ENCODE measurements at places on chromosomes 1 and 21. TPM values are rescaled to one million over a fixed set of nuclear protein-coding genes. Genes with fewer than 3 reads are reported as not detected.

KRTAP12-2 gene
- not detected for total RNA-seq

POFUT2 gene
- total RNA-seq = 29.0 TPM

DNA sequence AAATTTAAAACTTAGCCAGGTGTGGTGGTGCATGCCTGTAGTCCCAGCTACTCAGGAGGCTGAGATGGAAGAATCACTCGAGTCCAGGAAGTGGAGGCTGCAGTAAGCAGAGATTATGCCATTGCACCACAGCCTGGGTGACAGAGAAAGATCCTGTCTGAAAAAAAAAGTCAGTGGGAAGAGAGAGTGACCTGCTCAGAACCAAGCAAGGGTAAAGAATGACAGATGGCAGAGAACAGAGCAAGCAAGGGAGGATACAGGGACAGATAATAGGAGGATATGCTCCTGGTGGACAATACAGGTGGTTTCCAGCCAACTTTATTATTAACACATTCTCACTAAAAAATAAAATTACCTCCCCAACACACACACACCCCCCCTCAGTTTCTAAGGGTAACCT, 4.6 kb upstream of the TMEM51 start:
- no peaks in the 10 kb centered on the region for H3K36me3 ChIP-seq
- H3K27me3 ChIP-seq = no peaks in the 10 kb centered on the region
- H3K27ac ChIP-seq = no peak overlapping the region

- no peak overlapping the region for H3K4me3 ChIP-seq
- H3K27me3 ChIP-seq = no peaks in the 10 kb centered on the region
- H3K4me1 ChIP-seq = no peaks in the 10 kb centered on the region
- H3K27ac ChIP-seq = no peak overlapping the region
- H3K36me3 ChIP-seq = no peaks in the 10 kb centered on the region
These were observed 70.4 kb downstream of the MRPS6 start for GRCh38 chr21:34143685-34144182.

GRCh38 chr1:243943671-243944428, 93.8 kb upstream of the AKT3 start:
- H3K27ac ChIP-seq = no peak overlapping the region
- peaks cover 5% of the 10 kb centered on the region for H3K4me1 ChIP-seq
- no peaks in the 10 kb centered on the region for H3K36me3 ChIP-seq
- DNase-seq = no peak
- no peak overlapping the region for H3K4me3 ChIP-seq

- no peak overlapping the region for H3K4me3 ChIP-seq
- no peaks in the 10 kb centered on the region for H3K4me1 ChIP-seq
- no peak overlapping the region for H3K27ac ChIP-seq
- no peaks in the 10 kb centered on the region for H3K36me3 ChIP-seq
These were observed 70.2 kb downstream of the TRIM11 start for GRCh38 chr1:228336308-228337030.

- H3K4me1 ChIP-seq = peaks cover 15% of the 10 kb centered on the region
- H3K36me3 ChIP-seq = no peaks in the 10 kb centered on the region
- H3K4me3 ChIP-seq = no peak overlapping the region
These were observed 159.2 kb downstream of the HFM1 start for GRCh38 chr1:91245435-91245834.

- H3K36me3 ChIP-seq = no peaks in the 10 kb centered on the region
- DNase-seq = peak; percentile 55
- H3K27me3 ChIP-seq = no peaks in the 10 kb centered on the region
- H3K27ac ChIP-seq = no peak overlapping the region
- no peaks in the 10 kb centered on the region for H3K4me1 ChIP-seq
- no peak overlapping the region for H3K4me3 ChIP-seq
These were observed 114.7 kb upstream of the SERBP1 start for GRCh38 chr1:67544921-67545320.

DNA sequence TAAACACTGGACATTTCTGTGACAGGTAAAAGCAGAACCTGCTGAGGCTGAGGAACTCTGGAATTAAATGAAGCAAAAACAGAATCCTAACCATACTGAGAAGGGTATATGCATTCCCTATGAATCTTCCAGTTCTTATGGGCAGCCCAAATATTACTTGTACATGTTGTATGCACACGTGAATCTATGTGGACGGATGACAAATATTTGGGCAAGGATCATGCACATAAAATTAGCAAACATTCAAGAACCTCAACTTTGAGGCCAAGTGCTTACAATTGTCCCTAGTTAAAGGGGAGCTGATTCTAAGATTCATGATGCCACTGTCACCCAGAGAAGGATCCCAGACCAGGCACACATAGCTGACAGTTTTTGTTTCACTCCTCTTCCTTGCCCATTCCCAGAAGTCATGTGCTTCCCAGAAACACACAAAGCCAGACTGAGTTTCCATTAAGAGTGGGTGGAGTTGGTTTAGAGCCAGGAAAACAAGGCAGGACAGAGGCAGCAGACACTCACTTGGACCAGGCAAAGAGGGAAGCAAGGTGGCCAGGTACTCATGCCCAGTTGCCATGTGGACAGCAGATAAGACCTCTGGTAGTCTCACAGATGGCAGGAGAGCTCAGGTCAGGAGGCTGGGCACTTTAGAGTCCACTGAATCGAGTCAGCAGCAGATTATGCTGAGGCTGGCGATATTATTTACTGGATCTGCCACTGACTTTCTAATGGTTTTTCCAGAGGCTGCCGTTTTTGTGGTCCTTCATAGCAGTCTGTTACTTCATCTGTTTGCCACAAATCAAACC, 25.6 kb downstream of the AK2 start:
- peaks cover 37% of the 10 kb centered on the region for H3K36me3 ChIP-seq
- no peak overlapping the region for H3K4me3 ChIP-seq
- no peak for DNase-seq
- H3K27ac ChIP-seq = 0 out of 2 replicates have a peak overlapping the region, but pooled peaks have one; percentile 5
- peaks cover 87% of the 10 kb centered on the region for H3K4me1 ChIP-seq
- no peaks in the 10 kb centered on the region for H3K27me3 ChIP-seq

- H3K4me1 ChIP-seq = no peaks in the 10 kb centered on the region
- H3K27me3 ChIP-seq = no peaks in the 10 kb centered on the region
- no peak overlapping the region for H3K27ac ChIP-seq
- no peak for DNase-seq
- no peaks in the 10 kb centered on the region for H3K36me3 ChIP-seq
These were observed 27.8 kb downstream of the SDC3 start for GRCh38 chr1:30880678-30881318.

DNA sequence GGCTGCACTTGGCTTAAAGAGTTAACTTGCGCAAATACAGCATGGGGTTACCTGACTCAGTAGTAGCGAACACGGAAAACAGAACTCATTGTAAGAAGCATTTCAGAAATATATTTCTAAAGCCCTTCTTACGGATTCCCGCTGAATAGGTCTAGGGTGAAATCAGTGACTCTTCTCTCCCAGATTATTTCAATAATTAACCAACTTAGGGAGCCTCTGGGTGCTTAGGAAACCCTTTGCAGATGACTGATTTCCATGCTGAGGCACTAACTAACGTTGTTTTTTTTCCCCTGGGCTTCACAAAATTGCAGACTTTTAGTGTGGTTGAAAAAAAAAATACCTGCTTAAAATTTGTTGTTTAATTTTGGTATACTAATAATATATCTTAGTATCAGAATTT, 40.3 kb downstream of the BTG3 start:
- H3K27me3 ChIP-seq = no peaks in the 10 kb centered on the region
- no peak overlapping the region for H3K4me3 ChIP-seq
- no peak for DNase-seq
- no peaks in the 10 kb centered on the region for H3K36me3 ChIP-seq
- no peak overlapping the region for H3K27ac ChIP-seq

DNA sequence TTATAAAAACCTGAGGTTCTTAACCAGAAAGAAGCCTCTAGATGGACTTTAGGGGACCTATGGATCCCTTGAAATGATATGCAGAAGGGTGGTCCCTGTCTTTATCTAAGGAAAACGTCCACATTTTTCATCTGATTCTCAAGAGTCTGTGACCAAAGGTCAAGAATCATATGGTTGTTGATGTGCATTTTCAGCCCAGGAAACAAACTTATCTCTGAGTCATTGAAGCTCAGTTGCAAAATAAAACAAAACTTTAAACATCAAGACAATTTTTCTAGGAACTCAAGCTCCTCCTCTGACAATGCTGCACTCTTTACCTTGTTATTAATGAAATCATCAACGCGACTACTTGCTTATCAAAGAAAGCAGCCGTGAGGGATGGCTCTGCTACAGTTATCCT, 83.3 kb downstream of the TIAM1 start:
- H3K4me3 ChIP-seq = no peak overlapping the region
- H3K4me1 ChIP-seq = peaks cover 9% of the 10 kb centered on the region
- H3K36me3 ChIP-seq = no peaks in the 10 kb centered on the region
- no peak for DNase-seq
- no peaks in the 10 kb centered on the region for H3K27me3 ChIP-seq

DNA sequence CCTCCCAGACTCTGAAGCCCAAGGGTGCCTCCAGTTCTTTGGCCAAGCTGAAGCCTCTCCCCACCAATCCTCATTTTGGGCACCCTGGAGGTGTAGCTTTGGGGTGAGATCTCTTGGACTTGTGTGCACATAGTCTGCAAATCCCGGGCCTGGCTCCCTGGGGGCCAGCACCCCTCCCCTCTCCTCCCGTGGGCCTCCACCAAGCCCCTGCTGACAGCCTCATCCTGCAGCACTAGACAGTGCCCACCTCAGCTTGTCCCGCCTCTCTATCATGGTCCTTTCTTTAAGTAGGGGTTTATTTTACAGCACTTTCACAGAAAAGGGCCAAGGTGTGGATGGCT, 3.2 kb downstream of the GJC2 start:
- no peak overlapping the region for H3K27ac ChIP-seq
- no peaks in the 10 kb centered on the region for H3K27me3 ChIP-seq
- no peaks in the 10 kb centered on the region for H3K4me1 ChIP-seq
- no peak for DNase-seq
- no peaks in the 10 kb centered on the region for H3K36me3 ChIP-seq

- H3K27ac ChIP-seq = no peak overlapping the region
- H3K36me3 ChIP-seq = no peaks in the 10 kb centered on the region
- H3K27me3 ChIP-seq = peaks cover 21% of the 10 kb centered on the region
- no peak for DNase-seq
- no peak overlapping the region for H3K4me3 ChIP-seq
These were observed 118.3 kb downstream of the NUF2 start for GRCh38 chr1:163440090-163440489.

- H3K4me3 ChIP-seq = no peak overlapping the region
- H3K27me3 ChIP-seq = no peaks in the 10 kb centered on the region
- H3K27ac ChIP-seq = no peak overlapping the region
- DNase-seq = no peak
- H3K4me1 ChIP-seq = no peaks in the 10 kb centered on the region
These were observed 65.3 kb upstream of the SAMD13 start for GRCh38 chr1:84236256-84236655.

DNA sequence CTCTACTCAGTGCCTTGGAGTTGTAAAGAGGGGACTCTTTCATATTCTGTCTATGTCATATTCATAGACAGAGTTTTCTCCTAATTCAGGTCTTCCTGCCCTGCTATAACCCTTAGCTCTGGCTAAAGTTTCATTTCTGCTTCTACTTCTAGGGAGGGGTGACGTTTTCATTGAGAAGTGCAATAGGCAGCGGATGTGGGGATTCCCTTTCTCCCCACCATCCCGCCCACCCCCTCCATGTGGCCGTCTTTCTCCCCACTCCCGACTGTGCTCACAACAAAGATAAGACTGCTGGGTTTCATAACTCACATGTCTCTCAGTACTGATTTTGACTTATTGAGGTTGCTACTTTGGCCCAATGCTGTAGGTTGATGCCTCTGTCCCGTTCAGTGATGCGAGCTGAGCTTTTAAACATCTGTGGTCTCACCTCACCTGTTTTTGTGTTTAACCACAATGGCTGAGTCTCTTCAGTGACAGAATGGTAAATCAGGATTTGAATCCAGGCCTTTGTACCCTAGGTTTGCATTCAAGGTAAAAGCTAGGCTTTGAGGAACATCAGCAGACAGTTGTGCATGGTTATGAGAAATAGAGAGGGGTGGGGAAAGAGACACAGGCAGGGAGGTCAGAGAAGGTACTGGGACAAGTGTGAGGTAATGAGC, 7.8 kb upstream of the KIF14 start:
- no peaks in the 10 kb centered on the region for H3K4me1 ChIP-seq
- H3K27ac ChIP-seq = no peak overlapping the region
- no peak for DNase-seq
- no peaks in the 10 kb centered on the region for H3K27me3 ChIP-seq
- no peaks in the 10 kb centered on the region for H3K36me3 ChIP-seq

GRCh38 chr1:121443001-121443540, 258.3 kb downstream of the SRGAP2C start:
- no peak overlapping the region for H3K27ac ChIP-seq

DNA sequence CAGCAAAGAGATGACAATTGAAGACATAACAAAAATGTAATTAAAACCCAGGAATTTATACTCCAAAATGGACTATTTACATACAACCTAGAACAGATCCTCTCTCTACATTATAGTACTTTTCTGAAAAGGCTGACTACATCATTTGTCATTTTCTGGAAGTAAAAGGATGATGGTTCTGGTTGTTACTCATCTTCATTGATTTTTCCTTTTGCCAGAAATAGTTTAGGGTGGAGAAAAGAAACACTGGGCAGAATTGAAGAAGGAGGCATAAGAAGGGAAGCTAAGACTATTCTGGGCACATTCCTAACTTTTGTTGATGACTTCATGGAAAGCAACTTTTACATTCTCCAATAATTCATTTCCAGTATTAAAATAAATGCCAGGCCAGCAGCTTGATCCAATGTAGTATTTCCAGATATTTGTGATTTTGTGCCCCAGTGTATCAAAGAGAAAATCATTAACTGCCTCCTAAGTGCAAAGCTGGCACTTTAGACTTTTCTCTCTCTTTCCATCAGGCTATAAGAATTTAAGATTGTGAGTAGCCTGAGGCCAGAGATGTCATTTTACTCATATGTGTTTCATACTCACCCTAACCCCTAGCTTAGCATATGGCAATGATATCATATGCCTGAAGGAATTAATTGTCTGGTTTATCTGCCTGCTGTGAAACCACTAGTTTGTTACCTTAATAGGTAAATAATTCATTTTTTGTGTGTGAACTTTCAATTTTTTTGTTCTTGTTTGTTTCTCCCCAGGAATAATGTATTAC, 369.5 kb upstream of the LYPLAL1 start:
- DNase-seq = no peak
- H3K4me1 ChIP-seq = no peaks in the 10 kb centered on the region
- H3K4me3 ChIP-seq = no peak overlapping the region
